ENCODE measurements at places on chromosomes 12 and 14.

DNA sequence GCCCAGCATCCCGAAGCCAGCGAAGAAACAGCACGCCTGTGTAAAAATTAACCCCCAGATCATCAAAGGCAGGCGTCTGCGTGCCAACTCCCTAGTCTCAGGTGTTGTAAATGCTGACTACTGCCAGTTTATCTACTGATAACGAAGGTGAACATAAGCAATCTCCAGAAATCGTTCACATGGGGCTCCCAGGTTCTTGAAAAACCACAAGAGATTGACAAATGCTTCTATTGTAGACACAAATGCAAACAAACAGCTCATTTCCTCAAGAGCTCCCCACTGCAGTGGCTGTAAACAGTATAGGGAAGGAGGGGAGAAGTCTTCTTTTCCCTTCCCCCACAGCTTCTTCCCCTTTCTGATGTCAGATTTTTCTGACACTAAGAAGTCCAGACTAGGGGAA, 5.3 kb upstream of the PLEKHG3 start:
- no peak for DNase-seq

DNA sequence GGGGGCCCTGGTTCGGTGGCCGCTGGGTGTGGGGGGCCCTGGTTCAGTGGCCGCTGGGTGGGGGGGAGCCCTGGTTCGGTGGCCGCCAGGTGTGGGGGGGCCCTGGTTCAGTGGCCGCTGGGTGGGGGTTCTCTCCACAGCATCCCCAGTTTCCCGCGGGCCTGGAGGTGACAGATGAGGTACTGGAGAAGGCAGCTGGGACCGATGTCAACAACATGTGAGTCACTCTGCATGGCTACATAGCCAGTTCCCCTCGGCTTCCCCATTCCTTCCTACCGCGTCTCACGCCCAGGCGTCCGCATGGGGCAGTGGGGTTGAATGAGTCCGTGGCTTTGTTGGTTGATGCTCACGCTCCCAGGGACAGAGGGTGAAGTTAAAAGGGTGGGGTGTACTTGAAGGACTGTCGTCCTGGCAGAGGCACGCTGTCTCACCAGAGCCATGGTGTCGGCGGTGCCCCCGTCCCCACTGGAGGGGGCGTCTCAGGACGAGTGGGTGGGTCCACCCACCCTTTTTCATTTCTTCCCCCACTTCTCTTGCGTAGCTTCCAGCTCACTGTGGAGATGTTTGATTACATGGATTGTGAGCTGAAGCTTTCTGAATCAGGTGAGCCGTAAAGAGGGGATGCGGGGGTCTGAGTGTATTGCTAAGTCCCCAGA, 15.6 kb downstream of the HIP1R start:
- DNase-seq = no peak

- peak; percentile 53 for DNase-seq
Measured at GRCh38 chr12:43957732-43958372, 122.0 kb downstream of the TMEM117 start.

GRCh38 chr12:49259452-49259851, 5.4 kb upstream of the TUBA1C start:
- DNase-seq = no peak

DNA sequence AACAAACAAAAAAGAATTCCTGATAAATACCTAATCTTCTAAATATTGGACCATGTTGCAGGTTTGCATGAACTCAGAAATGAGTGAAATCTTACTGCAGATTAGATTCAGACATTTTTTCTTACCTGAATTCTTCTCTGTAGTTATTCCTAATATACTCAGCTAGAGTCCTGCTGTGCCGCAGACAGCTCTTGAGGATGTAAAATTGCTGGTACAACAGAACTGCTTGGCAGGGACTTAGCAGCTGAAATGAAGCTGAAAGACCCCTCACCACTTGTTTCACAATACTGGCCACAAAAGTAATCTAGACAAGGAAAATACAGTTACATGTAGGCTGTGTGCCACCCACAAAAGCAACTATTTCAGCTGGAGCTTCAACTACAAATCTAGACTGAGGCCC, 48.3 kb upstream of the KICS2 start:
- DNase-seq = no peak

GRCh38 chr12:113634474-113634873, 162.8 kb upstream of the LHX5 start:
- no peak for DNase-seq

GRCh38 chr14:74237441-74237840, 1.8 kb upstream of the VSX2 start:
- no peak for DNase-seq

- no peak for DNase-seq
Measured at GRCh38 chr12:51666696-51667095, 75.7 kb downstream of the SCN8A start.

GRCh38 chr14:97788364-97788763, 991.2 kb downstream of the VRK1 start:
- no peak for DNase-seq

Measured in left kidney (tissue), 8 donors.